ENCODE measurements at places on chromosomes 11 and 22. TPM values are rescaled to one million over a fixed set of nuclear protein-coding genes. Genes with fewer than 3 reads are reported as not detected.

The MYOD1 gene
- not detected for total RNA-seq

The KDM4D gene
- total RNA-seq, result 0.64 TPM

The DYNC2H1 gene
- 34.6 TPM for total RNA-seq

The ATG16L2 gene
- total RNA-seq, result 3.6 TPM

The OR5B21 gene
- total RNA-seq, result not detected
